ENCODE measurements at places on chromosomes 16 and 17.
A peak's percentile ranks its signal among the peaks of the same experiment; 100 is the strongest.

DNA sequence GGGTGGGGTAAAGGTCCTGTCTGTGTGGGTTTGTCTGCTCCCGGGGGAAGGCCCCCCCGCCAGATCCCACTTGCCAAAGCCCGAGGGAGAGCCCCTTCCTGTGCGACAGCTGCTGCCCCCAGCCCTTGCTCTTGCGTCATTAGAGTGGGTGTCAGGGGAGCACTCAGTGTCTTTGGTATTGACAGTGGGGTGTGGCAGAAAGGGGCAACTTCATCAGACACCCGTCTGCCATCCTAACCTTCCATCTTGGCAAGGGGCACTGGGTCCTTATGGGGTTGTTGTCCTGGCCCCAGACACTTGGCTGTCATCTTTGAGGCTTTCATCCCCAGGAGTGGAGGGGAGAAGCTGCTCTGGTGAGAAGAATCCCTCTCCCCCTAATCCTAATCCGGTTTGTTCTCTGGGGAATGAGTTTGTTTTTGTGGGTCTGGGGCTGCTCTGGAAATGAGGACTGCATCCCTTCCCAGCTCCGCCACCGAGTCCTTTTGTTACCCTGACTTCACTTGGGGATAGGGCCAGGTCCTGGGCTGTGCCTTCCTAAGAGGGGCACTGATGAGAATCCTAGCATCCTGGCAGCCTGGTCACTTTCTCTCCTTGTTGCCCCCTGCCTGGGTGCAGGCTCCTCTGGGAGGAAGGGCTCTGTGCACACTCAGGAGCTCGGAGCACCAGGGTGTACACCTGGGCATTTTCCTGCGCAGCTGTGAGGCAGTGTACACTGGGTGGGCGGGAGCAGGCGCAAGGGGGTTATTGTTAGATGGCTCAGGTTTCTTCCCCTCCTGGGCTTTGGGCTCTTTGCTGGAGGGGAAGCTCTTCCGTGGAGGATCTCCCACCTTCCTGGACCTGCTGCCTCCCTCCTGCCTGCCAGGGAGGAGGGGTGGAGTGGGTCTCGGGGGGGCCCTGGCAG is 21.1 kb downstream of the GJD3 start:
- no peak for DNase-seq

GRCh38 chr17:48724251-48725003 is 1.4 kb downstream of the PRAC2 start:
- peak; percentile 72 for DNase-seq

- DNase-seq = no peak
These were observed 1.4 kb downstream of the COTL1 start for GRCh38 chr16:84616515-84616914.

DNA sequence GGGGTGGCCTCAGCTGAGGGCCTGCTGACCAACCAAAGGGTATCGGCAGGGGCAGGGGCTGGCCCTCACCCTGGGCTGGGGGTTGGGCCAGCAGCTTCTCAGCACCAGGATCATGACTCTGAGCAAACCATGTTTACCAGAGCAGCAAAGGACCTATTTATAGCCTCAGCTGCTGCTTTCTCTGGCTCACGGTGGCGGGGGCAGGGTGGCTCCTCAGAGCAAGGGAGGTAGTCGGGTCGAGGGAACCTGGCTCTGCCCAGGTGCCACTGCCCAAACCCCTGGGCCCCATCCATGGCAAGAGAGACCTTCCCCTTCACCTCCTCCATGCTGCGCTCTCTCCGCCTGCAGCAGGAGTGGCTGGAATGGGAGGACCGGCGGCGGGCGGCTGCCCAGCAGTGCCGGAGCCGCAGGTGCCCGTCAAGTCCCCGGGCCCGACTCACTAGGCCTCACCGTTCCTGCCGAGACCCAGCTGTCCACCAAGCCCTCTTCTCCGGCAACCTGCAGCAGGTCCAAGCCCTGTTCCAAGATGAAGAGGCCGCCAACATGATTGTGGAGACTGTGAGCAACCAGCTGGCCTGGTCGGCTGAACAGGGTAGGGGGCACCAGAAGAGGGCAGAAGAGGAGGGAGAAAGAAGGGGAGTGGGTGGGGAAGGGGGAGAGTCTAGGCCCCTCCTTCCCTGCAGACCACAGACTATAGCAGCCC is at the start of gene ASB16:
Gene ASB16, plus strand, starts transcription at position 206 of the 703 bp plus-strand sequence. Its CDS starts 86 bp downstream, at position 292.
- DNase-seq = no peak

GRCh38 chr17:19017804-19018599 is 13.4 kb upstream of the FAM83G start:
- no peak for DNase-seq

GRCh38 chr16:57651344-57652333 is 16.5 kb upstream of the ADGRG3 start:
- no peak for DNase-seq

- DNase-seq = peak; percentile 84
These were observed 8.9 kb upstream of the TIMP2 start for GRCh38 chr17:78933959-78934568.

DNA sequence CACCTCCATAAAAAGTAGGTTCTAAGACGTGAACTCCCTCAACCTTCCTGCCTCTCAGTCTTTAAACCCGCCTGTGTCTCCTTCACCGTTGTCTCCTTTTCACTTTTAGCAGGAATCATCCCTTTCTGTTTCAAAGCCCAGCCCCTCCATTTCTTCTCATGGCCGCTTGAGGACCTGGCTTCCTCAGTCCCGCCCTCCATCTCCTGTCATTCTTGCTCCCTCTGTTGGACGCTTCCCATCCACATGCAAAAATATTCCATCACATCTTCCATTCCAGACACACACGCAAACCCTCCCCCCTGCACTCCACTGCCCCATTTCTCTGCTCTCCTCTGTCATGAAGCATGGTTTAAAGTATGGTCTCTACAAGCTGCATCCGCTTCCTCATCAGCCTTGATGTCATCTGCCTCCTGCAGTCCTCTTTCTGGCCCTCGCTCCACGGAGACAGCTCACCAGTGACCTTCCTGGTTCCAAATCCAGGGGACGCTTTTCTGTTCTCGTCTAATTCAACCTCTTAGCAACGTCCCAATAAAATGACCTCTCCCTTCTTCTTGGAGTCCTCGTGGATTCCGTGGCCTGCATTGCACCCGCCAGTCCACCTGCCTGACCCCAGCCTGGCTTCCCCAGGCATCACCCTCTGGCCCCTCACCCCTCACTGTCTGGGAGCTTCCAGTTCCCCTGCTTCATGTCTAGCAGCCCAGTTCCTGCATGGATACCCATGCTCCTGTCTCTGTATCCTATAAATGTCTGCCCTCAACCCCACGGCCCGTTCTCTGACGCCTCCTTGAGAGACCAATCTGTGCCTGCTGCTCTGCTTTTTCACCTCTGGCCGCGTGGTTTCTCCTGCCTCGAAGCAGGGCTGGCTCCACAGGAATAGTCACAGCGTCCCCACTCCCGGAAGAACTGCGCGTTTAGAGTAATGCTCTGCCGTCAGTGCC is 26.2 kb downstream of the ANKRD40 start:
- DNase-seq = peak; percentile 70

DNA sequence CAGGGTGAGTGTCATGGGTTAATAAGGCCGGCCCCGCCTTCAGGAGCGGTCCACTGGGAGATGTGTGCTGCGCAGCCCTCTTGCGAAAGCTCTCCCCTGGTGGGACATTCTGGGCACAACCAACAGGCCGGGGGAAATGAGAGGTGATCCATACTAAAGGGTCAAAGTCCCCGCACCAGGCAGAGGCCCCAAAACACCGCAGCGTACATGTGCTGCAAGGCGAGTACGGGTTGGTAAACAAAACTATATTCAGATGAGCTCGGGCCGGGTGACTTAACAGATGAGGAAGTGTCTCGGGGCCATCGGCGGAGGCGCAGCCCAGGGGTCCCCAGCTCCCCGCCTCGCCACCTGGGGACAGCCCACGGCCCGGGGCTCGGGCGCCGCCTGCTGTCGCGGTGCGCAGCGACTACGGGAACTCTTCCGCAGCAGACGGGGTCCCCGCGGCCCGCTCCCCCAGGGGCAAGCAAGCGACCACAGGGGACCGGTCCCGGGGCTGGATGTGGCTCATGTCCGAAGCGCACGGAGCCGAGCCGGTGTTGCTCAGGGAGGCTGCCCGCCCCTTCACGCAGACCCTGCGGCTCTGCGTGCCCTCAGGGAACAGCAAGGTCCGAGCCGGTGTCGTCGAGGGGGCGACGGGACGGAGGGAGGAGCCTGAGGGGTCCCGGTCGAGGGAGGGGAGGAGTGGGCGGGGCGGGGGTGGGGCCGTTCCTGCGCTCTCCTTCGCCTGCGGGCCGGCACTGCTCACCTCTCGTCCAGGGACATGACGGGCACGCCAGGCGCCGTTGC is at the start of gene RAB37:
Gene RAB37, plus strand, starts transcription at position 744 of the 786 bp plus-strand sequence. Its CDS starts 17 bp downstream, at position 761.
- DNase-seq = no peak

GRCh38 chr16:11407047-11407982 is 62.1 kb downstream of the RMI2 start:
- DNase-seq = peak; percentile 57

DNA sequence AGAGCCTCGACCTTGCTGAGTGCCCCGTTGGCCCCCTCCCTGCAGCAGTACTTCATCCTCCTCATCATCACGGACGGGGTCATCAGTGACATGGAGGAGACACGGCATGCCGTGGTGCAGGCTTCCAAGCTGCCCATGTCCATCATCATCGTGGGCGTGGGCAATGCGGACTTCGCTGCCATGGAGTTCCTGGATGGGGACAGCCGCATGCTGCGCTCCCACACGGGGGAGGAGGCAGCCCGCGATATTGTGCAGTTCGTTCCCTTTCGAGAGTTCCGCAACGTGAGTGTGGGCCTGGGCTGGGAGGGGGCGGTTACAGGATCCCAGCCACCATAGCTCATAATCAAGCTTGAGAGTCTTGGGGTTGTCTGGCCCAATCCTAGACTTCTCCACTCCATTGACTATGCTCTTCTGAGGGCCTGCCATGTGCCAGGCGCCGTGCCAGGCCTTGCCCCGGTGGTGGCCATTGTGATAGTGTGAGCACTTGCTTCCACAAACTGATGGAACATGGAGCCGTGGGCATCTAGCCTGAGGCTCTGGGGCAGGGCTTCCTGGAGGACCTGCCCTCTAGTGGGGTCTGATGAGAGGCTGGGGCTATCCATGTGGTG is 39.7 kb downstream of the PSME3IP1 start:
- DNase-seq = no peak

- DNase-seq = no peak
These were observed 254.0 kb downstream of the KATNIP start for GRCh38 chr16:27803775-27804549.

- no peak for DNase-seq
These were observed 173.8 kb downstream of the RPTOR start for GRCh38 chr17:80718428-80718827.

- no peak for DNase-seq
These were observed 252.1 kb downstream of the PHKB start for GRCh38 chr16:47713225-47713595.

All from COR-L47 (cell line).